ENCODE measurements at places on chromosomes 5 and 9.

DNA sequence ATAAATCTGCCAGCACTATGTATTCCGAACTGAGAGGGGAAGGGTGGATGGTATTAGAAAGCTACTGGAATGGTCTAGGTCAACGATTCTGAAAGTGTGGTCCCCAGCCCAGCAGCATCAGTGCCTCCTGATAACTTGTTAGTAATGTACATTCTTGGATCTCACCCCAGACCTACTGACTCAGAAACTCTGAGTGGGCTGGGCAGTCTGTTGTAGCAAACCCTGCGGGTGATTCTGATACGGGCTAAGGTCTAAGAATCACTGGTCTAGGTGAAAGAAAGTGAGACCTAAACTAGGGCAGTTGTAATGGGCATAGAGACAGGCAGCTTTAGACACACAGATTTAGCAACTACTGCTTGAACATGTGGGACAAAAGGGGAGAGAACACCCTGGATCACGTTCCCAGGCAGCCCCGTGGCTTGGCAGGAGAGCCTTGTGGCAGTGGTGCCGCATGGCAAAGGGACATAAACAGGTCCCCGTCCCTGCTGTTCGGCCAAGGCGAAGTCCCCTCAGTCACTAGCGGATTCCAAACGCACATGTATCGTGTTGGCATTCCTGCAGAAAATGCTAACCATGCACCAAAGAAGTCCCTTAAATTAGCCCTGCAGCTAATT lies 216.3 kb downstream of the TTLL11 start:
- peak; percentile 31 for DNase-seq

GRCh38 chr5:24765219-24765618 lies 120.4 kb upstream of the CDH10 start:
- no peak for DNase-seq

- no peak for DNase-seq
Observed at GRCh38 chr5:157303667-157304327, 37.9 kb downstream of the CYFIP2 start.

DNA sequence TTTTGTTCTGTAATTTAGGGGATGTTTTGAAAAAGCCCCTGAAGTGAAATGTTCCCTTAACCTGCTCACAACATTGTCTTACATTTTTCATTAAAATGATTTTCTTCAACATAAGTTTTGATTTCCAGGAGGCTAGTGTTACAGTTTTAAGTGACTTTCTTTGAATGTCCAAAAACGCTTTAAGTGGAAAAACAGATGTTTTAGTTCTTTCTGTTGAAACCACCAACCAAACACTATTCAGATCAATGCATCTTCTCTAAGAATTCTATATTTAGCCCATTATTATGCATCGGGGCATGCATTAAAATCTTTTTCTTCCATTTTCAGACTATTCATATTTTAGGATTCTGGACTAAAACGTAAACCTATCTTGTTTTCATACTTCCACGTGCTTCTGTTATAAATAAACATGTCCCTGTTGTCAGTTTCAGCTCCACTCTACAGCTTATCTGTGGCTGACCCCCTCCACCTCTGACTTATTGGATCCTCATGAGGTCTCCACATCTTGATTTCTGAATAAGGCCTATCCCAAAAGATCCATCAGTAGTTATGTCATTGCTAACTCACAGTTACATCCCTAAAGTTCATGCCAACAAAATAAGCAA lies 882.3 kb upstream of the SEMA6A start:
- no peak for DNase-seq

- DNase-seq: no peak
Observed at GRCh38 chr5:72441862-72442540, 65.2 kb downstream of the ZNF366 start.

All from RWPE2 (cell line).